Foreskin keratinocyte (primary cell): ENCODE measurements at places on chromosomes 1 and 21. TPM values are rescaled to one million over a fixed set of nuclear protein-coding genes. Genes with fewer than 3 reads are reported as not detected.

The GSTM4 gene
- total RNA-seq = 5.8 and 11.7 TPM in 2 replicates

The RCSD1 gene
- 0.04 TPM in 1 of 2 replicates, not detected in the other for total RNA-seq

The COL16A1 gene
- total RNA-seq = 125 and 133 TPM in 2 replicates

The ILDR2 gene
- total RNA-seq = not detected in 2 replicates

The CFHR3 gene
- not detected in 2 replicates for total RNA-seq
